H1 (cell line): ENCODE measurements at places on chromosomes 1 and 21. TPM values are rescaled to one million over a fixed set of nuclear protein-coding genes. Genes with fewer than 3 reads are reported as not detected.

DNA sequence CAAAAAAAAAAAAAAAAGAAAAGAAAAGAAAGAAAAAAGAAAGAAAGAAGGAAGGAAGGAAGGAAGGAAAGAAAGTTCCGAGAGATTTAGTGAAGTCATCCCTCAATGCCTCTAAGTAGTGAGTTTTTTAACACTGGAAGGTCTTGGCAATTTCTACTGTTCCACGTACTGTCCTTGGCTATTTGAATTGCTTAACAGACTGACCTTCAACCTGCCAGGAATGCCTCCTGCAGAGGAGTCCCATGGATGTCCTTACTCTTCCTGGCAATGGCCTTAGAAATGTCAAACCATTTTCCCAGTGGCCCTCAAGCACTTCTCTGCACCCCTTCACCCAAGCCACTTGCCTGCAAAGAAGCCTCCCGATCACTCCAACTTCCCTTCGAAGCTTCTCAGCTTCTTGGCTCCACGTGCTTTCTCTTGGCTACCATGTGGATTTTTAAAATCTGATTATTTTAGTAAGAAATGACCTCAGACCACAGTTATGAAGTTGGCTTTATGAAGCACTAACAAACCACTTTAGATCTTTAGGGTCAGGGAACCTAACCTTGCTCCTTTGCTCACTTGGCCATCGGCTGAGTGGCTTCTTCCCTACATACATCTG is 43.7 kb upstream of the ABCG1 start:
- no peak for DNase-seq

- no peak for DNase-seq
Measured at GRCh38 chr1:145892486-145893087, 6.9 kb upstream of the ANKRD35 start.

- no peak for DNase-seq
Measured at GRCh38 chr1:87718241-87718950, 389.7 kb downstream of the LMO4 start.

- DNase-seq: no peak
Measured at GRCh38 chr1:224563666-224564065, 52.5 kb upstream of the CNIH3 start.

DNA sequence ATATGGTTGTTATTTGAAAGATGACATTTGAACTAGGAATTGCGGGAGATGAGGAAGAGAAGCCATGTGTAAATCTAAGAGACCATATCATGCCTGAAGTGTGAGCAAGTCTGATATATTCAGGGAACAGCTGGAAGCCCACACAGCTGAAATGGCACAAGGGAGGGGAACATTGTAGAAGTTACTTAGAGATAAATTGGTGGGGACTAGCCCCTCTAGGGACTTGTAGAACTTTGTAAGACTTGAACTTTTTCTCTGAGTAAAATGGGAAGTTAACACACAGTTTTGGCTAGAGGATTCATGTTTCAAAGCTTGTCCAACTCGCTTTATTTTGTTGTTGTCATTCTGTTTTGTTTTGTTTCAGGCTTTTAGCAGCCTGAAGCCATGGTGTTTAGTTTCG is 216.4 kb downstream of the FMN2 start:
- no peak for DNase-seq

DNA sequence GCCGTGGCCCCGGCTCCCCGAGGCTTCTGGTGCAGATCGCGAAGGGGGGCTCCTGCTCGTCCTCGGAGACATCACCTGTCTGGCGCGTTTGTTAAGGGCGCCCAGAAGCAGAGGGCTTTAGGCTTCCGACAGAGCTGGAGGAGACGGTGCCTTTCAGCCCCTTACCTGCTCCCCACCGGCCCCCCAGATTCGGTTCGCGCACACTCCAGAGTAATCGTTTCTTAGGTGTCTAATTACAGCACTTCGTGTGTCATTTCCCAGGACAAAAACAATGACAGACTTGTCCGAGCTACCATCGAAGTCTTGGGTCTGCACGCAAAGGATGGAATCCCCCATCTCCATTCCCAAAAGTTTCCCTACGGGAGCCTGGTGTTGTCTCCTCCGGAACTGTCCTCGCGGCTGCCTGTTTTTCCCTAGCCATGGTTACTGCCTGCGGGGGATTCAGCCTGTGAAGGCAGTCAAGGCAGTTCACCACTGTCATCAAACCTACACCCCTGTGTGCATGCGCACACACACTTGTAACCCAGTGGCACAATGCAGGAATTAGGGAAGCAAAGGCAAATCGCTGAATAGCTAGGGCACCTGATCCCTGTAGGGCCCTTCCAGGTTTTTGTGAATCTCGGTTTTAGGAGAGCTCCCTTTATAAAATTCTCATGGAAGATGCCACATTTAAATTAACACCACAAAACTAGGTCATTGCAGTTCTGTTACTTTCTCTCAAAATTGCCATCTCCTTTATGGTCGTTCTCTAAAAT is 738 bp upstream of the CDC42BPA start:
- DNase-seq: peak; percentile 54

DNA sequence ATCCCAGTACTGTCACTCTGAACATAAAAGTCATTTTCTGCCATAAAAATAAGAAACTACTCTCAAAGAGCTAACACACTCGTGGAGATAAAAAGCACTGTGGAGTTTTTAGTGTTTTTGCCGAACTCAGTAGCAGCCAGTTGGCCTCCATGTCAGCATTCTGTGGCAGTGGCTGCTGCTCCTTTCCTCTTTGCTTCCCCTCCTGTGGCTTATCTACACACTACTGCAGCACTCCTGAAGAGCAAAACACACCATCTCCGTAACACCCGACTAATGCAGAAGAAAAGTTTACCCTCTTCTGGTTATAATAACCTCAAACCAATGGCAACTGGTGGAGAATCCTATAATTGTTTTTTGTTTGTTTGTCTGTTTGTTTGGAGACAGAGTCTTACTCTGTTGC is 44.9 kb downstream of the RAB3GAP2 start:
- no peak for DNase-seq

- DNase-seq: no peak
Measured at GRCh38 chr1:150813028-150813707, 5.1 kb upstream of the CTSK start.

- no peak for DNase-seq
Measured at GRCh38 chr1:32031578-32032274, 18.1 kb downstream of the KHDRBS1 start.

DNA sequence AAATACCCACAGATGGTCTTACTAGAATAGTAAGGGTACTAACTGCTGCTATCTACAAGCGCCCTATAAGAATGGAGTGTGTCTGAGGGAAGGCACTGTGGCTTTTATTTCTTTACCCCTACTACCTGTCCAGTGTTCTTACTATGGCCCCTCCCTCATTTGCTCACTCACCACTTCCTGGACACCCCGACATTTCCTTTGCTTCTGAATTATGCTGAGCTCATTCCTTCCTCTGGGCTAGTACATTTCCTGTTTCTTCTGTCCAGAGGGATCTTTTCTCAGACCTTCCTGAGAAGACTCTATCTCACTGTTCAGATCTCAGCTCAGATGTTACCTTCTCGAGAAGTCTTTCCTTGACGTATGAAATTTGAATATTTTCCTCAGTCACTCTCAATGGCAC is 192.1 kb upstream of the DAB1 start:
- no peak for DNase-seq

- DNase-seq: no peak
Measured at GRCh38 chr1:7454052-7454815, 316.9 kb upstream of the VAMP3 start.

DNA sequence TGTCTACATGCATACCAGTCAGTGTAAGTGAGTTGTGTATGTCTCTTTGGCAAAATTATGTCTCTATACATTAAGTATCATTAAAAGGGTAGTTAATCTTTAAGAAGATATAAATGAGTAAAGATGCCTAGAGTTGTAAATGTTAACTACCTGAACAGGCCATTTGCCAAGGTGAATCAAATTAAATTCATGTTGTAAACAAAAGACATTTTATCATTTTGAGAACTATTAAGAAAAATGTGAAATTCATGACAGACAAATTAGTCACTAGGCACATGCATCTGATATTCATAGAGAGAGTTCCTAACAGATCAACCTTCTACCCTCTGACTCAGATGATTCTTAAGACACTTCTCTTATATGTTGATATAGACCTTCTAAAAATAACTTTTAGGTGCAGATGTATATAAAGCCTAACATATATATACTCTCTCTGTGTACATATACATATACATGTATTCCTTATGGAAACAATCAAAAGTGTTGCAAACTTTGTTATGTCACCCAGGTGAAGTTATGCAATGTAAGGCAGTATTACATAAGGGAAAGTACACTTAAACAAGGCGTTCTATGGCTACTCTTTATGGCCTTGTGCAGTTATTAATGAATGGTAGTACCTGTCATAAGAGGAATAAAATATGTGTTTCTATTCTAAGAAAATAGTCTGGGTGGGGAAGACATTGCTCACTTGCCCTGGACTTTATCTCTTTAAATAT is at the start of gene TMPRSS15:
Gene TMPRSS15 (minus strand): TSS at position 51 of the 716 bp plus-strand sequence. CDS start 163 bp downstream, outside the sequence.
- DNase-seq: no peak

DNA sequence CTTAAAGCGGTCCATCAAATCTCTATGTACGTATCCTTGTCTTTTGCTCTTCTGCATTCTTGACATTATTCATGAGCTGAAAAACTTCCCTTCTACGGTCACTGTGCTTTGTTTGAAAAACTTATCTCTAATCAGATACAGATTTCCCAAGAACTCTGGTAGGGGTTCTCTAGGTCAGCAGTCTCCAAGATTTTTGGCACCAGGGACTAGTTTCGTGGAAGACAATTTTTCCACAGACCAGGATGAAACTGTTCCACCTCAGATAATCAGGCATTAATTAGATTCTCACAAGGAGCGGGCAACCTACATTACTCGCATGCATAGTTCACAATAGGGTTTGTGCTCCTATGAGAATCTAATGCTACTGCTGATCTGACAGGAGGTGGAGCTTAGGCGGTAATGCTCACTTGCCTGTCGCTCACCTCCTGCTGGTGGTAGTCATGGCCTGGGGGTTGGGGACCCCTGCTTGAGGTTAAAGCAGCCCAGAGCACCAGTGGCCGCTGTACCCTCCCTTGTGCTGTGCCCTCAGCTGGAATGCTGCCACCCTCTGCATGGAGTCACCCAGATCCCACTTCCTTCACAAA is 30.8 kb downstream of the AK2 start:
- no peak for DNase-seq

Gene CYP2J2
- 0.49 and 0.59 TPM in 2 replicates for polyA plus RNA-seq

Gene KIF26B
- polyA plus RNA-seq: 0.06 and 0.11 TPM in 2 replicates

Gene KPRP
- not detected in 2 replicates for polyA plus RNA-seq

Gene SH3D21
- 3.4 and 5.1 TPM in 2 replicates for polyA plus RNA-seq

Gene AK4
- 38.6 and 64.5 TPM in 2 replicates for polyA plus RNA-seq

Gene PGLYRP4
- polyA plus RNA-seq: not detected in 2 replicates

Gene TNFRSF8
- 23.2 and 26.7 TPM in 2 replicates for polyA plus RNA-seq

Gene SPRR3
- not detected in 2 replicates for polyA plus RNA-seq

Gene KIF17
- 6.9 and 10.5 TPM in 2 replicates for polyA plus RNA-seq

Gene TMCO4
- 3.1 and 3.6 TPM in 2 replicates for polyA plus RNA-seq
